Dermis microvascular lymphatic vessel endothelial cell (primary cell): ENCODE measurements at places on chromosomes 11 and 22. TPM values are rescaled to one million over a fixed set of nuclear protein-coding genes. Genes with fewer than 3 reads are reported as not detected.
A peak's percentile ranks its signal among the peaks of the same experiment; 100 is the strongest.

DNA sequence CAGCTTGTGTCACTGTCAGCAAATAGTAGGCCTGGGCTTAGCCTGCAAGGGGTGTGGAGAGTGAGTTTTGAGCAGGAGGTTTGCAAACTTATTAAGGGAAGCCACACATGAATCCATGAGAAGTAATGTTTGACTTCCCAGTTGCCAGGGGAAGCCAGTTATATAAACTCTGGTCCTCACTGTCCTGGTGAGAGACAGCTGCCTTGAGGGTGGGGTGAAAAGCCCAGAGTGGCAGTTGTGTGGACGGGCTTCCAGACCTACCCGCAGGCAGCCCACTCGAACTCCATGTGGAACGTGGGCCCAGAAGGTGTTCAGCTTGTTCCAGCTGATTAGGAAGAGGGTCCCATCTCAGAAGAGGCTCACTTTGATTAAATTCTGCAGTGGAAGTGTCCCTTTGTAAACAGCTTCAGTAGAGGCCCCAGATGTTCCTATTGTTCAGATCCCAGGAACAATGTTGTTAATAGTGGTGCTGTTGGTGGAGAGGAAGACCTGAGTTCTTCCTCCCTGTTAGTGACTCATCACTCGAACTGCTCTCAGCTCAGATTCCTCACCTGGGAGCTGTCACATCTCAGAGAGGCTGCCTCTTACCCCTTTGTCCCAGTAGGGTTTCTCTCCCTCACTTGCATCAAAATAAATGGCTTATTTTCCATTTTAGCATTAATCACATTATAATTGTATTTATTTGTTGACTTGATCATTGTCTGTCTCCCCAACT lies 63.4 kb downstream of the GRAMD1B start:
- DNase-seq = peak; percentile 26

DNA sequence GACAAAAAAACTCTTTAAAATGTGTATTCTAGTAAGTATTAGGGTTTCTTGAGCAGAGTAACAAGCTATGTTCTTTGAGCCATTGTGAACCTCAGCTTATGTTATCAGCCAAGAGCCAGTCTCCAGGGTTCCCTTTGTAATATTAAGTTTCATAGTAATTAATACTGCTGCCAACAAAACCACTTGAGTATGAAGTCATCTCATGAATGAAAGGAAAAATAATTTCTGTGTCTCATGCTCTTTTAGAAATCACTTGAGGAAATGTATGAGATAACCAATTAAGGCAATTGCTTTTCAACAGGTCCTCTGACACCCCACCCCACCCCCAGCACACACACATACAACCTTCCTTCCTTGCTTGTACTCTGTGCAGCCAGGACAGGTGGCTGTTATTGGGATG lies 59.9 kb downstream of the BBOX1 start:
- no peak for DNase-seq

- peak; percentile 50 for DNase-seq
These were observed 11.7 kb downstream of the PHRF1 start for GRCh38 chr11:587978-588380.

GRCh38 chr11:45802531-45803317 lies 2.2 kb upstream of the SLC35C1 start:
- DNase-seq = no peak

Gene GLYAT
- total RNA-seq = not detected in 2 replicates

Gene GRAP2
- total RNA-seq = not detected in 2 replicates

Gene PAX6
- total RNA-seq = not detected in 2 replicates

DNA sequence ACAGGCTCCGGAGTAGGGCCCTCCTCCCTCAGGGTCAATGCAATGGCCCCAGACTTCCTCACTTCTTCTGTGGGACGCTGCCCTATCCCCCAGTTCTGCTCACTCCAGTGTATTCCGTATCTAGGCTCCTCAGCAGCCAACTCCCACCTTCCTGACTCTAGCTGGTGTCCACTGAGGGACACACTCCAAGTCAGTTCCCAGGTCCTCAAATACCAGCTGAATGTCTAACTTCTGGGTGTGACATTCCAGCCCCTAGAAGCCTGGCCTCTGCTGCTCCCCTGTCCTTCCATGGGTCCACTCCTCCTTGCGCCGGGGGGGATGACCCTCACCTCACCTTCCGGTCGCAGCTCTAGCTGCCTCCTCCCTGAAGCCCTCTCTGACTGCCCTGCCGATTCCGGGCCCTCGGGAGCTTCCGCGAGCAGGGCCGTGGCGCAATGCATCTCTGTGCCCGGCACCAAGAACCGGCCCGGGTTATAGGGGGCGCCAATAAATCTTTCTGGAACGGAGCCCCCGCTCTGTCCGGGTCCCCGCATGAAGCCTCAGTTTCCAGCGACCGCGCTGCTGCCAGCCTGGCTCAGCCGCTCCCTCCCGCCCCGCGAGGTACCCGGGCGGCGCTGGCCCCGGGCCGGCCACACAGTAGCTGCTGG lies 15.4 kb downstream of the BAD start:
- no peak for DNase-seq

GRCh38 chr11:70712471-70712870 lies 314.1 kb downstream of the CTTN start:
- no peak for DNase-seq

Gene ALDH3B1
- total RNA-seq = 1.0 and 1.3 TPM in 2 replicates

Gene POTEH
- not detected in 2 replicates for total RNA-seq

DNA sequence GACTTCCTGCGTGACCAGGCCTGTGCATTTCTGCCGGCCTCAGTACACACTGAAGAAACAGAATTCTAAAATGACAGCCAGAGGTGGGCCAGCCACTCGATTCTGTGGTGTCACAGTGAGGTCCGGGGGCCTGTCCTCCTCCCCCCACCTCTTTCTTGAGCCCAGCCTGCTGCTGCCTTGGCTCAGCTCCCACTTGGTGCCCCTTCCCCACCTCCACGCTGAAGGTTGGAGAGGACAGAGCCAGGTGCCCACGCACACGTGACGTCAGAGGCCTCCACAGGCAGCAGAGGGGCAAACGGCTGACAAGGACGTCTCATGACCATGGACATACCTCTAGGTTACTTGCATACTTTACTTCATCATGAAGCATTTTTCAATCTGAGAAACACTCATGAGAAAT lies 78.0 kb upstream of the SHANK2 start:
- DNase-seq = no peak

Gene HDHD5
- total RNA-seq = 31.5 and 41.7 TPM in 2 replicates

GRCh38 chr11:20032577-20033260 lies 127.6 kb downstream of the DBX1 start:
- no peak for DNase-seq

GRCh38 chr11:2797741-2798361 lies 87.7 kb downstream of the CDKN1C start:
- no peak for DNase-seq

Gene FAM227A
- 0.26 and 0.38 TPM in 2 replicates for total RNA-seq

- no peak for DNase-seq
These were observed 643 bp downstream of the CEND1 start for GRCh38 chr11:788953-789940.

DNA sequence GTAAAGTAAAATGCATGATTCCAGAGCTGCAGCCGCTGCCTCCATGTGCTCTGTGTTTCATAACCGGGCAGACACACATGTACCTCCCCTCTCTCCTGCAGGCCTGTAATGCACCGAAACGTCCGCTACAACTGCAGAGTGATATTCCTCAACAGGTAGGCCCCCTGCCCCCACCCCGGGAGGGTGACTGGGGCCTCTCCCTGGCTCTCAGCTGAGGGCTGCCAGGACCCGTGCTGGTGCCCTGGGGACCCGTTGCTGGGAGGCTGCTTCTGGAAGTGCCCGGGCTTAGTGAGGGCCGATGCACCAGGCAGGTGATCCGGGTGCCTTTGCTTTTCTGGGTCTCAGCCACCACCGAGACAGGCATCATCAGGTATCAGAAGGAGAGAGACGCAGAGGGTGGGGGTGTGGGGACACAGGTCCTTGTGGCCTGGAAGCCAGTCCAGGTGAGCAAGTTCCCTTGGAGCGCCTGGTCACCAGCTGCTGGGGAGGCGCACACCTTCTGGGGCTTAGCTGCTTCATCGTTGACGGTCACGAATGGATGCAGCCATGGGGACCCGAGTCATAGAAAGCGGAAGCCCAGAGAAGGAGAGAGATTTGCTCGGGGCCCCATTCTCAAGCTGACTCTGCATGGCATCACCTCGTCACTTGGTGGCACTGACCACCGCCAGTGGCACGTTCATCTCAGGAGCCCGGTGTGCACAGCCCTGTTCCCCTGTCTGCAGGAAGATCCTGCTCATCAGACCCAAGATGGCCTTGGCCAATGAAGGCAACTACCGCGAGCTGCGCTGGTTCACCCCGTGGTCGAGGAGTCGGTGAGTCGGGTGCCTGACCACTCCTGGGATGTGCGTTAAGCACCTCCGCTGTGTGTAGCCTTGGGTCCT lies 10.6 kb downstream of the NADSYN1 start:
- no peak for DNase-seq

- peak; percentile 63 for DNase-seq
These were observed 19.2 kb upstream of the TALDO1 start for GRCh38 chr11:727859-728748.

GRCh38 chr11:70123711-70124110 lies 45.6 kb downstream of the ANO1 start:
- DNase-seq = no peak

DNA sequence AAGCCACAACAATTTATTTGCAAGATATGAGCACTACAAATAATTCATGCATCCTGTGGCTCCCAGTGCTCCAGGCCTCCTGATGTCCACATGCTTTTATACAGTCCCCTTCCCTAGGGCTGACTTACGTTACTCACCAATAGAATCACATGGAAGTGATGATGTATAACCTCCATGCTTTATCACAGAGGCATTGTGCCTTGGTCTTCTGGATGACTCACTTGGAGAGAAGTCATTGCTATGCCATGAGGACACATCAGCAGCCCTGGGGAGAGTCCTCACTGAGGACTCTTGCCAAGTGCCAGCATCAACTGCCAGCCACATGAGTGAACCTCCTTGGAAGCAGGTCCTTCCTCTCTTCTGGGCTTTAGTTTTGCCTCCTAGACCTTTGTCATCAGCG lies 22.0 kb upstream of the IGSF9B start:
- DNase-seq = no peak
